ENCODE measurements at places on chromosomes 5 and 9. TPM values are rescaled to one million over a fixed set of nuclear protein-coding genes. Genes with fewer than 3 reads are reported as not detected.

Gene CDO1
- 3.4 TPM for total RNA-seq

Gene HMCN2
- total RNA-seq, result under 0.01 TPM

Gene PTTG1
- total RNA-seq, result 119 TPM

Gene LRRC70
- total RNA-seq, result 1.4 TPM

Gene ZNF883
- total RNA-seq, result 2.2 TPM

Gene CMYA5
- 3.7 TPM for total RNA-seq

Gene SLC6A19
- not detected for total RNA-seq

Gene IFNA21
- total RNA-seq, result not detected

Gene ADAMTS19
- 1.2 TPM for total RNA-seq

Gene FCN1
- total RNA-seq, result not detected

Gene TMEM174
- not detected for total RNA-seq

Gene PRUNE2
- 68.1 TPM for total RNA-seq

Gene RIC1
- 42.3 TPM for total RNA-seq

Gene GFI1B
- total RNA-seq, result not detected

Gene FSTL4
- total RNA-seq, result not detected

Gene TMEM250
- 49.4 TPM for total RNA-seq

Gene OR13C4
- not detected for total RNA-seq

Gene SHC3
- total RNA-seq, result 25.5 TPM

Gene NEK6
- total RNA-seq, result 35.6 TPM

Gene PCDHA1
- total RNA-seq, result under 0.01 TPM

Gene KCNN2
- total RNA-seq, result 0.37 TPM

Gene LRRC19
- total RNA-seq, result not detected

Gene ZNF618
- 11.4 TPM for total RNA-seq

Gene PPP2R2B
- total RNA-seq, result 1.3 TPM

Gene MEGF10
- 0.22 TPM for total RNA-seq

Gene ZDHHC11B
- 0.50 TPM for total RNA-seq

All from uterine smooth muscle cell (primary cell).